ENCODE measurements at places on chromosomes 1 and 21. TPM values are rescaled to one million over a fixed set of nuclear protein-coding genes. Genes with fewer than 3 reads are reported as not detected.

Gene FMO1
- 7.8 TPM for total RNA-seq

Gene DIO1
- not detected for total RNA-seq

Gene E2F2
- total RNA-seq = 5.6 TPM

Gene WLS
- total RNA-seq = 27.3 TPM

Gene VWA1
- 2.9 TPM for total RNA-seq

All from fibroblast of the aortic adventitia (primary cell).